ENCODE measurements at places on chromosomes 6 and 20. TPM values are rescaled to one million over a fixed set of nuclear protein-coding genes. Genes with fewer than 3 reads are reported as not detected.
A peak's percentile ranks its signal among the peaks of the same experiment; 100 is the strongest.

DNA sequence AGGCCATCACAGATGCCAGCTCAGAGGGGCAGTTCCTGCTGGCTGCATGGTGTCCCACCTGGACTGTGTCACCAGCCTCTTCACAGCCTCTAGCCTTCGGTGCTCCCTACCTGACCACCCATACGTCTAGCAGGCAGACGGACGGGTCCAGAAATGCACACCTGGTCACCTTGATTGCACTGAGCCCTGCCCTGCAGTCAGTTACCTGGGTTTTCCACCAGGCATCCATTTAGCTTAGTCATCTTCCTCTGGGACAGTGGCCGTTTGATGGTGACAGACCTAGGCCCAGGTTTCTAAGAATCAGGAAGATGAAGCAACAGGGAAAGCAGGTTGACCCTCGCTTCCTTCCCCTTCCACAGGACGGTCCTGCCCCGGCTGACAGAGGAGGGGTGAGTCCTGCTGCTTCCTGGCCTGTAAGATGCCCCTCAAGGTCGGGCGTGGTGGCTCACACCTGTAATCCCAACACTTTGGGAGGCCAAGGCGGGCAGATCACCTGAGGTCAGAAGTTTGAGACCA lies 9.8 kb upstream of the BPI start:
- peaks cover 12% of the 10 kb centered on the region for H3K27me3 ChIP-seq
- peaks cover 5% of the 10 kb centered on the region for H3K4me1 ChIP-seq
- no peak overlapping the region for H3K4me3 ChIP-seq
- H3K36me3 ChIP-seq = no peaks in the 10 kb centered on the region
- H3K27ac ChIP-seq = no peak overlapping the region
- DNase-seq = no peak

- no peak overlapping the region for H3K27ac ChIP-seq
- H3K36me3 ChIP-seq = no peaks in the 10 kb centered on the region
- no peak overlapping the region for H3K4me3 ChIP-seq
- no peaks in the 10 kb centered on the region for H3K4me1 ChIP-seq
- DNase-seq = no peak
Measured at GRCh38 chr6:154341871-154342270, 14.7 kb downstream of the IPCEF1 start.

- H3K27me3 ChIP-seq = no peaks in the 10 kb centered on the region
- no peak for DNase-seq
- no peaks in the 10 kb centered on the region for H3K36me3 ChIP-seq
- H3K27ac ChIP-seq = no peak overlapping the region
Measured at GRCh38 chr6:161956082-161956481, 682.2 kb upstream of the AGPAT4 start.

- H3K36me3 ChIP-seq = no peaks in the 10 kb centered on the region
- DNase-seq = no peak
- H3K27me3 ChIP-seq = peaks cover 7% of the 10 kb centered on the region
- H3K4me1 ChIP-seq = no peaks in the 10 kb centered on the region
- H3K4me3 ChIP-seq = no peak overlapping the region
- H3K27ac ChIP-seq = no peak overlapping the region
Measured at GRCh38 chr20:41373251-41373783, 6.7 kb upstream of the EMILIN3 start.

GRCh38 chr6:147958683-147959082 lies 384.0 kb upstream of the SASH1 start:
- no peaks in the 10 kb centered on the region for H3K27me3 ChIP-seq
- no peak overlapping the region for H3K27ac ChIP-seq
- no peaks in the 10 kb centered on the region for H3K36me3 ChIP-seq
- H3K4me1 ChIP-seq = no peaks in the 10 kb centered on the region
- H3K4me3 ChIP-seq = no peak overlapping the region

- H3K27ac ChIP-seq = no peak overlapping the region
- no peak for DNase-seq
- peaks cover 4% of the 10 kb centered on the region for H3K4me1 ChIP-seq
- H3K27me3 ChIP-seq = no peaks in the 10 kb centered on the region
- H3K36me3 ChIP-seq = peaks cover 3% of the 10 kb centered on the region
- no peak overlapping the region for H3K4me3 ChIP-seq
Measured at GRCh38 chr20:37376791-37377190, 30.9 kb downstream of the SRC start.

- no peaks in the 10 kb centered on the region for H3K36me3 ChIP-seq
- no peak overlapping the region for H3K27ac ChIP-seq
- no peak overlapping the region for H3K4me3 ChIP-seq
- H3K27me3 ChIP-seq = no peaks in the 10 kb centered on the region
- DNase-seq = no peak
- H3K4me1 ChIP-seq = no peaks in the 10 kb centered on the region
Measured at GRCh38 chr20:32321390-32321789, 36.7 kb upstream of the ASXL1 start.

DNA sequence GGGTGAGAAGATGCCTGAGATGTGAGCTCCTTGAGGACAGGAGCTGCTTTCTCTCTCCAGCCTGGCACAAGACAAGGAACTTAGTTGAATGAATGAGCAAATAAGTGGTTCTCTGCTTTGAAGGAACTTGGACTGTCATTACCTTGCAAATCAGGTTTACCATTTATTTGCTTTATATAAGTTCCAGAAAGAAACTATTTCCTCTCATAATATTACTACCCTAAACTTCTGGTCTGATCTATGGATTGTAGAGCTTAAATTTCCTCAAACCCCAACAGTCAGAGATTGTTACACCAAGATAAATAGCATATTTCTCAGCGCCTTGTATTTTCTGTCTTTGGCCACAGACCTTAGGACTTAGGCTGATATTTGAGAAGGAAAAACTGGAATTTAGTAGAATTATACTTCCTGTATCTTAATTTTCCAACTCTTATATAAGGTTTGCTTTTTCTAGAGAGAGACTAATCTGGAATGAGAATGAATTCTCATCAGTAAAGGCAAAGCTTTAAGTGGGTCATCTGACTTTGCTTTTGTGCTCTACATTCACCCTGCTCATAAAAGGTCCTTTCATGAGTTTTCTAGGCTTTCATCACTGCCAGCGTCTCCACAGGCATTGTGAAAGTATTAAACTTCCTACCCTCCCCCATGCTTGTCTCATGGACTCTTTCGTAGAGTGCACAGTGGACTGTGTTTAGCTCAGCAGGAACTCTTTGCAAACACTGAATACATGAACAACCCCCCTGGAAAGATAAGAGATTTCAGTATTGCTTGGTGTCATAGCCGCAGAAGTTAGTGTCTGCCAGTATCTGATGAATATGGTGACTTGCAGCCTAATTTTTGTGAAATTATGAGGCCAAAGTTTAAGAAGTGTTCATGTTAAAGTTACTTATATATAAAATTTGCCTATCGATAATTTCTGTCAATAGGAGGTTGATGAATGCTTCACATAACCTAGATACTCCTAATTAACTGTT lies 74.0 kb downstream of the PTPRA start:
- no peaks in the 10 kb centered on the region for H3K27me3 ChIP-seq
- peak; percentile 83 for DNase-seq
- no peak overlapping the region for H3K4me3 ChIP-seq
- H3K27ac ChIP-seq = no peak overlapping the region

- peaks cover 2% of the 10 kb centered on the region for H3K4me1 ChIP-seq
- H3K4me3 ChIP-seq = no peak overlapping the region
- DNase-seq = no peak
- no peaks in the 10 kb centered on the region for H3K36me3 ChIP-seq
Measured at GRCh38 chr20:51653226-51653625, 110.7 kb upstream of the NFATC2 start.

- H3K36me3 ChIP-seq = no peaks in the 10 kb centered on the region
- H3K4me1 ChIP-seq = peaks cover 8% of the 10 kb centered on the region
- H3K27me3 ChIP-seq = no peaks in the 10 kb centered on the region
- H3K4me3 ChIP-seq = no peak overlapping the region
- no peak for DNase-seq
- H3K27ac ChIP-seq = no peak overlapping the region
Measured at GRCh38 chr20:47468290-47469050, 33.2 kb upstream of the NCOA3 start.

- no peak overlapping the region for H3K27ac ChIP-seq
- no peaks in the 10 kb centered on the region for H3K27me3 ChIP-seq
- no peak overlapping the region for H3K4me3 ChIP-seq
- DNase-seq = no peak
Measured at GRCh38 chr6:7523922-7524321, 17.5 kb upstream of the DSP start.

DNA sequence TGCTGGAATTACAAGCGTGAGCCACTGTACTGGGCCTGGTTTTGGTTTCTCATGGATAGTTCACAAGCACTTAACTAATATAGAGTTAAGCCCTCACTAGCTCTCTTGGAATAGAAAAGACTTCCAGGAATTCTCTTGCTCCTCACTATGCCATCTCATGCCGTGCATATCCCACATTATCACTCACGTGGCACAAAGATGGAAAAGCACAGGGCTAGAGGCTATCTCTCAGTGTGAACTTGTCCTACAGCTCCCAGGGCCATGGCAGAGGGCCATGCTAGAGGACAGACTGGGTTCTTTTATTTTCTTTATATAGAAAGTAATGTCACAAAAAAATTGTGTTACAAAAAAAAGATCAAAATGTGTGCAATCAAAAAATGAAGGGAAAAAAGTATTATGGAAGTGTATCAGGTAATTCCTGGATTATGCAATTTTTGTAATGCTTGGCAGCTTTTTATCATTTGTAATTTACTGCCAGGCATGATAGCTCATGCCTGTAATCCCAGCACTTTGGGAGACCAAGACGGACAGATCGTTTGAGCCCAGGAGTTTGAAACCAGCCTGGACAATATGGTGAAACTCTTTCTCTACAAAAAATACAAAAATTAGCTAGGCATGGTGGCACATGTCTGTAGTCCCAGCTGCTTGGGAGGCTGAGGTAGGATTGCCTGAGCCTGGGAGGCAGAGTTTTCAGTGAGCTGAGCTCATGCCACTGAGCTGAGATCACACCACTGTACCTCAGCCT lies 6.4 kb upstream of the SLC2A12 start:
- H3K27ac ChIP-seq = no peak overlapping the region
- H3K4me1 ChIP-seq = peaks cover 3% of the 10 kb centered on the region
- no peak overlapping the region for H3K4me3 ChIP-seq

- no peak overlapping the region for H3K27ac ChIP-seq
- H3K4me1 ChIP-seq = no peaks in the 10 kb centered on the region
- no peak for DNase-seq
Measured at GRCh38 chr6:7594579-7595125, 4.7 kb downstream of the SNRNP48 start.

DNA sequence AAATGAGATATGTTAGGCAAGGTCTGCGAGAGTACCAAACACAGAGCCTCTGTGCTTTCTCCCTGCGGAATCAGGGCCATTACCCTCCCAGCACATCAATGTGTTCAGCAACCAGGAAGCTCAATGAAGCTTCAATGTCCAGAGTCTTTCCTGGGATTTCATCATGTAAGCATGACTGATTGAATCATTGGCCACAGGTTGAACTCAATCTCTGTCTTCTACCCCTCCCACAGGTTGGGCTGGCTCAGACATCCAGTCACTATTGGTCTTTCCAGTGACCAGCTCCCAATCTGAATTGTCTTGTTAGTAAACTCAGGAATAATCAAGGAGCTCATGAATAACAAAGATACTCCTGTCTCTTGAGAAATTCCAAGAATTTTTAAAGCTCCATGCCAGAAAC lies 2.7 kb upstream of the DTD1 start:
- H3K27ac ChIP-seq = no peak overlapping the region
- H3K4me1 ChIP-seq = no peaks in the 10 kb centered on the region
- H3K27me3 ChIP-seq = no peaks in the 10 kb centered on the region
- H3K36me3 ChIP-seq = no peaks in the 10 kb centered on the region
- peak; percentile 32 for DNase-seq

Gene ABCF1
- polyA plus RNA-seq = 62.6 TPM

Gene TGM3
- polyA plus RNA-seq = not detected

Gene CCN6
- 0.08 TPM for polyA plus RNA-seq

Gene SLC22A1
- 0.07 TPM for polyA plus RNA-seq

Gene DSP
- 0.02 TPM for polyA plus RNA-seq

Gene REM1
- not detected for polyA plus RNA-seq
